CD4-positive, alpha-beta T cell treated with Interleukin-15 for 1 hour (primary cell): ENCODE measurements at places on chromosomes 5 and 9.

- no peak for DNase-seq
Observed at GRCh38 chr5:156197042-156197635, 129.8 kb upstream of the SGCD start.

DNA sequence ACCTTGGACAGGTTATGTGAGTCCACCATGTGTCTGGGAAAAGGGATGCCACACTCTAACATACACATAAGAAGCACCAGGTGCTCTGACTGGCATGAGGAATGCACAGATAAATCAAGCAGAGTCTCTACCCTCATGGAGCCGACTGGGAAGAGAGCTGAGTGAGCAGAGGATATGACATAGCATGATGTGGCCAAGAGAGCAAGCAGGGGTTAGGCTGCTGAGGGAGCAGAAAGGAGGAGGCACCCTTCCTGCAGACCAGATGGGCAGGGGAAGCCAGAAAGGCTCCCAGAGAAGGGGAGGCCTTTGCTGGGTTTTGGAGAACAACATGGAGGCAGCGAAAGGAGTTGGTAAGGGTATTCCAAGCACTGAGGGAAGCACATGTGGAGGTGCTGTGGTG, 223.1 kb downstream of the GNA14 start:
- DNase-seq, result no peak

DNA sequence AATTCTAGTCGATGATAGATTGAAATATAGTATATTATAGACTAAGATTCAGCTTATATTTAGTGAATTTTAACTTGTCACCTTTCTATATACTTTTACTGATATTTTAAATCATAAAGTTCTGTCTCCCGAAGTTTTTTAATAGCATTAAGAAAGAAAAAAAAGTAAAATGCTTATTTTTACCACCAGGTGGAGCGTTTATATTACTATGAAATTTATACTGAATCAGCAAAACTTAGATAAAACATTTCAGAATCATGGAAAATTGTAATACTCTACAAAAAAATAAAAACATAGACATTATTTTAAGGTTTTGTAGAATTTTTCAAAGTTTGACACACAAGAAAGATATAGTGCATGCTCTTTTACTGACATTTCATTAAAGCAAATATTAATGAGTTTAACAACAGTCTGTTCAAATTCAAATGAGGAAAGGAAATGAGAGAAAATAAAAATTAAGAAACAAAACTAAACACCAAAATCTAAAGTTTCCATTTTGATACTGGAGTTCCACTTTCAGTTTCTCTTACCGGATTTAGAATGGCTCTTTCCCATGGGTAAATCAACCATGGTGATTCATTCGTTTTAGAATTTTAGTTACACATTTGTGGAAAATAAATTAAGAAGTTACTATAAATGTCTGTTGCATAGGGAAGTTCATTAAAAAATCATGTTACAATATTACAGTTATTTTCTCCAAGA, 1035.3 kb downstream of the CDH12 start:
- no peak for DNase-seq

- DNase-seq, result no peak
Observed at GRCh38 chr5:127723571-127723970, 20.4 kb downstream of the CCDC192 start.

GRCh38 chr5:93884254-93884653, 142.9 kb upstream of the POU5F2 start:
- no peak for DNase-seq

- DNase-seq, result no peak
Observed at GRCh38 chr5:126000507-126000906, 422.7 kb upstream of the GRAMD2B start.

DNA sequence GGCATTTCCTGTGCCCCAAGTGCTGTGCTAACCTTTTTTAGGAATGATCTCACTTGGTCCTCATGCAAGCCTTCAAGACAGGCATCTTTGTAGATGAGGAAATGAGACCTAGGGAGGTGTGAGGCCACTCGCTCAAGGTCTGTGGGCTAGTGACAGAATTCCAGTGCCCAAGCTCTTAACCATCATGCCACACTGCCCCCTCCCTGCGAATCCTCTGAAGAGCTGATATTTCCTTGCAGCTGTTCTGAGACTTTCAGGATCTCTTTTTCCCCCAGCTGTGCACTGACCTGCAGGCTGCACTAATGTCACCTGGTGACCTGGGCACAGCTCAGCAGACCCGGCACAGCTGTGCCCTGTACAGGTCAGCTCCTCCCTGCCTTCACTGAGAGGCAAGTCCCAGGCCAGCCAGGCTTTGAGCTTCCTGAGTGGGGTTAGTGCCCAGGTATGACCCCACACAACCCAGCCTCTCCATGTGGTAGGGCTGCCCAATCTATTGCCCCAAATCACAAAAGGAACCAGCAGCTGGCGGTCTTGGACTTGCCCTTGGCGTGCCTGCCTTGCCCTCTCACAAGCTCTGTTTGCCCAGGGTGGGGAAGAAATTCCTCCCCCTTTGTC, 32.7 kb downstream of the MORN5 start:
- DNase-seq, result no peak

- no peak for DNase-seq
Observed at GRCh38 chr5:144510845-144511579, 340.3 kb downstream of the KCTD16 start.

DNA sequence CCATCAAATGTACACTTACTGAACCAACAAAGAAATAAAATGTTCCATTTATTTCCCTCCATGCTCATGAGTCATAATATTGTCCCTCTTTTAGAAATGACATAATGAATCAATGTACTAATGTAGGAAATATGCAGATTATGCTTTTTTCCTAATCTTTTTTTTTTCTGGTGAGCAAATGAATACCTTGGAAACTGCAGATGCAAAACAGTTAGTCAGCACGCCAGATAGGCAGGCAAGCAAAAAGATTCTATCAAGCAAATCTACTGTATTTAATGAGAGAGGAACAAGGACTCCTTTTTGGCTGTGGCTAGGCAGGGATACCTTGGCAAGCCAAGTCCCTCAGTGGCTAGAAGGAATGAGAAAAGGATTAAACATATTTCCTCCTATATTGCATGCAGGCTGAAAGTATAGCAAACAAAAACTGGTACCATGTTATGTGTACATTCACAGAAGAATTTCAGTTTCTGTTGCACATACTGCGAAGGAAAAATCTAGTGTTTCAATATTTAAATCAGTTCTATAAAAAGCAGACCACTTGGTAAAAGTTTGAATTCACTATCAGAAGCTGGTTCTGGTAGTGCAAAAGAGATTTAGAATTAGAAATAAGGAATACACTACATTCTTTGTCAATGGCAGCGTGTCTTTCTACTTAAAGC, 605.4 kb downstream of the TLE1 start:
- DNase-seq, result no peak

- no peak for DNase-seq
Observed at GRCh38 chr5:178319541-178320041, 87.0 kb upstream of the PHYKPL start.

DNA sequence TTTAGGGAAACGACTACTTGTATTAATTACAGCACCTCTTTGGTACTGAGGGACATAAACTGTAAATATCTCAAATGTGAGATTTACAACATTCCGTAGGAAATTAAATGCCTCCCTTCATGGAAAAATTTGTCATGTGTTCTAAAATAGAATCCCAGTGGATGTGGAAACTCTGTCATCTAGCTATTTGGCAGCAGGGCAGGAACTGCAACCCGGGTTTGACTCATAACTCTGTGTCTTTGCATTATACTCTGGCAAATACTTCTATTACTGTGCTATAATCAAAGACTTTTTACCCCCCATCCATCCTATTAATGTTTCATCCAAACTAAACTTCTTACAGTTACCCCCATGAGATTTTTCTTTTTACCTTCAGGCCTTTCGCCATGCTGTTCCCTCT, 6.6 kb downstream of the PLPPR1 start:
- no peak for DNase-seq
